Nucleus accumbens (tissue), 56 donors: ENCODE measurements at places on chromosomes 4 and X.
A peak's percentile ranks its signal among the peaks of the same experiment; 100 is the strongest.

- DNase-seq, result peak; percentile 48
Measured at GRCh38 chrX:41085878-41086626, 807 bp downstream of the USP9X start.

GRCh38 chr4:113979148-113979904, at the start of gene ARSJ:
TSS of gene ARSJ (minus strand) at chr4:113979647. CDS start at chr4:113978834, 813 bp downstream.
- DNase-seq, result no peak

DNA sequence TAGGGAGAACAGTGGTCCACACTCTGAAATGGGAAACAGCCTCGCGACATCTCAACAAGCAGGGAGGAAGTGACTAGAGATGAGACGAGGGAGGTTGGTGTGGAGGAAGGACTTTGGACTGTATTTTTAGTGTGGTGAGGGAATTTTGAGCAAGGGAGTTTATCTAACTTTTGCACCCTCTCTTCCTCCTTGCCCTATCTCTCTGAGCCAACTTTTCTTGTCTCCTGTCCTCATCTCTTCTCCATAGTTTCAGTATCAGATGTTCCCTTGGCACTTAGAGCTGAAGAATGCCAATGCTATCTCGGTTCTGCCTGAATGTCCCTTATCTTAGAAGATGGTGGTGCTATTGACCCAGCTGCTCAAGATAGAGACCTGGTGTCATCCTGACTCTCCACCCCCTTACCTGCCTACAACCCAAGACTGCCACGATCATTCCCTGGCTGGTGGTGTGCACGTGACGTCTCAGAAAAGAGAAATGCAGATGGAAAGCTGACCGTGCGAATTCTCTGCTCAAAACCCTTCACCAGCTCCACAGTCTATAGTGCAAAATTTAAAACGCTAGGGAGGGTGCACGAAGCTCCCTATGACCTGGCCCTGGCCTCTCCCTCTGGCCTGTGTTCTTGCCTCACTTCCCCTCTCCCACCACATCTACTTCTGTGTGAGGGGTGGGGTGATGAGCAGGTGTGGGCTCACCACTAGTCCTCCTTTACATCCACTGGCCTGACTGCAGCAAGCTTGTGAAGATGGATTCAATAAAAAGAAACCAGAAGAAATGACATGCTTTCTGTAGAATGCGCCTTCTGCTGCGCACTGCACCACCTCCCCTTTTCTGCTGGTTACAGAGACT, 20.9 kb downstream of the MPP1 start:
- no peak for DNase-seq

GRCh38 chr4:20625426-20625825, 74.8 kb upstream of the PACRGL start:
- no peak for DNase-seq

- DNase-seq, result no peak
Measured at GRCh38 chr4:57265831-57266582, 155.8 kb upstream of the IGFBP7 start.

- no peak for DNase-seq
Measured at GRCh38 chrX:39249999-39250398, 448.7 kb downstream of the MID1IP1 start.

DNA sequence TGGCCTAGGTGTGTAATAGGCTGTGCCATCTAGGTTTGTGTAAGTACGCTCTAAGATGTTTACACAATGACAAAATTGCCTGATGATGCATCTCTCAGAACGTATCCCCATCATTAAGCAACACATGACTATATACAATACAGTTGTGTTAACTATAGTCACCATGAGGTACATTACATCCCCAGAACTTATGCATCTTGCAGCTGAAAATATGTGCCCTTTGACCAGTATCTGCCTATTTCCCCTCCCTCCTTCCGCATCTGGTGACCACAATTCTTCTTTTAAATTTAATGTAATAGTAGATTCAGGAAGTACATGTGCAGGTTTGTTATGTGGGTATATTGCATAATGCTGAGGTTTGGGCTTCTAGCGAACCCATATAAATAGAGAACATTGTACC, 239.8 kb upstream of the IL1RAPL1 start:
- DNase-seq, result no peak

DNA sequence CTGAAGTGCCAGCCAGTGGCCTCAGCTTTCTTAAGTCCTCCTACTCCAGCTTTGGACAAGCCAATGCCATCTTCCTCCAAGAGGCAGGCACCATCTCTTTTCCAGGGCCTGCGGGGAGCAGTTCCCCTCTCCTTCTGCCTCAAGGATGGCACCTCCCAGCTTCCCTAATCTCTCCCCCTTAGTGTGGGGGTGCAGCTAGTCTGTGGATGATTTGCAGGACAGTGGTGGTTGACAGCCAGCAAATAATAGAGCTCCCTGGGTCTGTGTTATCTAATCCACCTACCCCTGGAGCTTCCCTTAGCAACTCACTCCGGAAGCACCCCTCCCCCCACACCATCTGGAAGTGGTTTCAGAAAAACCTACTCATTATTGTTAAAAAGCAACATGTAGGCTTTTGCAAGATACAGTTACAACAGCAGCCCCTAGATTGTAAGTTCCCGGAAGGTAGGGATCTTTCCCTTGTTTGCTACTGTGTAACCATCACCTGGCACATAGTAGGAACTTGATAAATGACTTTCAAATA, 247.1 kb downstream of the BCOR start:
- DNase-seq, result no peak

- DNase-seq, result no peak
Measured at GRCh38 chr4:185096032-185096653, 46.9 kb upstream of the SLC25A4 start.

DNA sequence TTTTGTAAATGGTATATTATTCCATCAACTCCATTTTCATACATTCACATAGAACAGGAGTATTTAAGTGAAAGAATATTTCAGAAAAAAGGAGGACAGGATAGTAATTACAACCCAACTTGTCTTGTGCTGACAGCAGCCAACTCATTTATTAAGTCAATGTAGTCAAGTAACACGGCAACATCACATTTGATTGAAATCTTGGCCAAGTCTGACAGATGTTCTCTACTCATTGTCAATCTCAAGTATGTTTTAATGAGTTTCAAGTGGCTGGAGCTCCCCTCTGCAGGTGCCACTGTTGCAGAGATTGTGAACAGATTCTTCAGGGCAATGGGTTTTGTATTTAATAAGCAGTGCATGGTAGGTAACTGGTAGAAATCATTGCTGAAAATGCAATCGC, 332.5 kb downstream of the C4orf33 start:
- DNase-seq, result no peak

GRCh38 chrX:152989292-152989658, 4.6 kb downstream of the PNMA5 start:
- no peak for DNase-seq

GRCh38 chr4:6907658-6908191, 1.9 kb upstream of the TBC1D14 start:
- DNase-seq, result no peak

GRCh38 chr4:23023121-23023520, 330.4 kb downstream of the GBA3 start:
- DNase-seq, result no peak

- no peak for DNase-seq
Measured at GRCh38 chr4:105296672-105297071, 150.0 kb downstream of the TET2 start.

DNA sequence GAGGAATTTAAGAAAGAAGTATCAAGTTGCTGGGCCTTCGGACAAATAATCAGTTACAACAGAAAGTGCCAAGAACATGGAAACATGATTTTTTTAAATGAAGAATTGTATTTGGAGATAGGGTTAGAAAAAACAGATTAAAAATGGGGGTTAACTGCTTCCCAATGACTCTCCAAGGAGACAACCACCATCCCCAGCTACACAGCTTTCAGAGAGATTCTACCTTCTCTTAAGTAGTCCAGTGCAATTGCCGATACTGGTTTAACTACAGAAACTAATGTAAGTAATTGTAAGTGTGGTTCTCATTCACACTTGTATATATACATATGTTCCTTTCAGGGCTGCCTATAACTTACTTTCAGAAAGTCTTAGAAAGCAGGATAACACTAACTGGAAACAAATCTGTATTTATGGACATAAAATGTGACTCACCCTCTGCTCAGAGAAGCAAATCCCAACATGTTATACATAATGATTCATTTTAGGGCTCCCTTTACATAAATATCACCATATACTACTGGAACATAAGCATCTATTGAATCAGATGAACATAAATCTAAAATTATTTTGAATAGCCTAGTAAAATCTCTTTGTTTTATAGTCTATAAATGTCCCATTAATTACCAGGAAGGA, 248.9 kb upstream of the UGT8 start:
- no peak for DNase-seq

DNA sequence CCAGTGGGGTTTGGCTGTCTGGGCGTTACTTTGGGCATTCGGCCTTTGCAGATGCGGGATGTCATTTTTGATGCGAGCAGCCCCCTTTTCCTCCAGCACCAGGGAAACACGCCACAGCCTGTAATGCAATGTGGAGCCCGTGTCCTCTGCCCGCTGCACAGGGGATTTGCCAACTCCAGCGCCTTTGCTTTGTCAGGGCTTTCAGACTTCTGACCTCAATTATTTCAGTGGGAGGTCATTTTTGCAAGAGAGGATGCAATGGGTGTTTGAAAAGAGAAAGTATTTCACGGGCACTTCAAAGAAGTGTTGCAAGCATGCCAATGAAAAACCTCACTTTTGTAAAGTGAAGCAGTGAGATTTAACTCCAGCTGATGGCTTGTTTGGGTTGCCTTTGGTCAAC, 11.5 kb downstream of the CLCN4 start:
- no peak for DNase-seq

DNA sequence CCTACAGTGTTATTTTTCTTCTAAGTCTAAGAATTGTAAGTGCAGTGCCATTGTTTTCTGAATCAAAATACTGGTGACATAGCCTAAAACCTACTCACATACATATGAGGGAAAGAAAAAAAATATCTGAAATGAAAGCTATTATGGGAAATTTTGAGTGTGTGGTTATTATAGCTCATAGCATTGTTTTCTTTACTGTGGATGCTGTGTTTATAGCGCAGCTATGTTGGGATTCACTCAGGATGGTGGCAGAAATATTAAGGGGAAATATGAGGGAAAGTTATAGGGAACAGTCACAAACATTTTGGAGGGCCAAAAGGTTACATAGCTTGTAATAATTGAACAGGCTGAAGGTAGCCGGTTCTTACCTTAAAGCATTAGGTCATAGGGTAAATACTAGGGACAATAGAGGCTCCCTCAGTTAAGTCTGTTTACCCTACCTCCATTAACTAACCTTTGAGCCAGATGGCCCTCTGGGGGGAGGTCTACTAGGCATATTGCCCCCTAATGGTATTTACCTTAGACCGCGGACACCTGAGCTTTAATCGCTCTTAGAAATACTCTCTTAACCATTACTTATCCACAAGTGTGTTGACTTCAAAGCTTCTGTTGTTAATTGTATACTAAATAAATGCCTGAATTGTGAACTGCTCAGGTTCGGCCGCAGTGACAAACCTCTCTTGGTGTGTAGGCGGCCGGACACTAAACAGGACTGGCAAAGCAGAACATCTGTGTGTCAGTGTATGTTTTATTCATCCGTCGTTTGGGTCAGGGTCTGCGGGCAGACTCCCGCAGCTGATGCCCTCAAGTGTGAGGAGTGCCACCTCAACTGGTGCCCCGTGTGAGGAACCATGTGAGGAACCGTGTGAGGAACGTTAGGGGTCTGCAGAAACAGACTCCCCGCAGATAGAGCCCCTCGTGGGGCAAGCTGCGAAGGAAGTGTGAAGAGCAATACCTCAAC, 21.3 kb upstream of the SULT1B1 start:
- DNase-seq, result no peak

DNA sequence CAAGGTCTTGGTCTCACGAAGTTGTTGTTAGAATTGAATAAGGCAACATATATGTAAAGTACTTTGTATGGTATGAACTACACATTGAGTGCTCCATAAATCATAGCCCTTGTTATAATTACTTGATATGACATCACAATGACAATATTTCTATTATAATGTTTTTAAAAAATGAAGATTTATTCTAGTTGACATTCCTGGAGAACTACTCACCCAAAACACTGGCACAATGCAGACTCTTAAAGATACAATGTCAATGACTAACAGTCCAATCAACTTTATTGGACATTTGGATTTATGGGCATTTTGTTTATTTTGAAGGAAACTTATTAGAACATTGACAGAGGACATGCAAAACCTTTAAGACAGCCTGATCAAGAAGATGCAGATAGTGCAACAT, 55.3 kb downstream of the ASB9 start:
- no peak for DNase-seq

DNA sequence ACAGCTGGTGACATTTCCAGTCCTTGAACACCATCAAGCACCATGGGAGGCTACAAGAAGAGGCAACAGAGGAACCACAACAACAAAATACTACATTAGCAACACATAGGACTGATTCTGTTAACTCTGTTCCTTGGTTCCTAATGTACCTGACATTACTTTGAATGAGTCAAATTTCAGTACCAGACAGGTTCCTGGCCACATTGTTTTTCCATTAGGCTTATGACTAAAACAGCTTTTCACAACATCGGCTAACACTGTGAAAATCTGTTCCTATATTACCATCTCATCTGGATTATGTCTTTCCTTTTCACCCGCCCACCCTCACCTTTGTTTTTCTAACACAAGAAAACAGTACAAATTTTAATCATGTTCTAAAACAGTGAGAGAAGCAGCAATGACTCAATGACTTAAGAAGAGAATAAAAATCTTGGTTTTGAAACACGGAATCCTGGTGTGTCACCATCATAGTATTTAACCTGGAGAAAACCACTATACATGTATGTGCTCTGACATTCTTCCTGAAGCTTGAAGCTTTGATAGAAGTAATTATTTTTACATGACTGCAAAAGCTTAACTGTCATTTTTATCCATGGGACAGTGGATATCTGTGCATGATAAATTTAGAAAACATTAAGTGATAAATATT, 143.9 kb downstream of the SCFD2 start:
- DNase-seq, result no peak

DNA sequence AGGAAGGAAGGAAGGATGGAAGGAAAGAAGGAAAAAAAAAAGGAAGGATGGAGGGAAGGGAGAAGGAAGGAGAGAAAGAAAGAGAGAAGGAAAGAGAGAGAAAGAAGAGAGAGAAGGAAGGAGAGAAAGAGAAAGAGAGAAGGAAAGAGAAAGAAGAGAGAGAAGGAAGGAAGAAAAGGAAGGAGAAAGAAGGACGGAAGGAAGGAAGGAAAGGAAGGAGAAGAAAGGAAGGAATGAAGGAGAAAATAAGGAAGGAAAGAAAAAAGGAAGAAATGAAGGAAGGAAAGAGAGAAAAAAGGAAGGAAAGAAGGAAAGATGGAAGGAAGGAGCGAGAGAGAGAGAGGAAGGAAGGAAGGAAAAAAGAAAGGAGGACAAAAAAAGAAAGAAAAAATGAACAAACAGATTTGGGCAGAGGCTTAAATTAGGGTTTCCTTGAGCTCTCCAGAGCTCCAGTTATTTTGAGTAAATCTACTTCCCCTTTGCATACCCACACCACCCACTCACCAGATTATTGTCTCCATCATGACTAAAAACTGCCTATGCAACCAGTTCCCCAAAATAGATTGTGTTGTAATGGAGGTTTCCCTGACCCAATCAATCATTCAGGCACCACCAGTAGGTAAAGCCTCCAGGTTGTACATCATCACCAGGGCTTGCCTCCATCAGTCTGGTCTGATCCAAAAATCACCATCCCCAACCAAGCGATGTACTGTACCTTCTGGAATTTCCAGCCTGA, 1722.9 kb upstream of the PCDH10 start:
- DNase-seq, result no peak

GRCh38 chr4:67158666-67159065, 386.6 kb downstream of the CENPC start:
- DNase-seq, result no peak

GRCh38 chr4:92399032-92399431, 95.3 kb downstream of the GRID2 start:
- DNase-seq, result no peak
